ENCODE measurements at places on chromosomes 1 and 21. TPM values are rescaled to one million over a fixed set of nuclear protein-coding genes. Genes with fewer than 3 reads are reported as not detected.

CZIB gene
- 28.9 TPM for total RNA-seq

ATP6V1G3 gene
- not detected for total RNA-seq

WNT3A gene
- total RNA-seq: not detected

NOS1AP gene
- 5.0 TPM for total RNA-seq

TEX38 gene
- total RNA-seq: not detected

PM20D1 gene
- not detected for total RNA-seq

RORC gene
- total RNA-seq: not detected

FCRL6 gene
- not detected for total RNA-seq

ARTN gene
- total RNA-seq: not detected

ADAMTS5 gene
- total RNA-seq: 27.5 TPM

EPB41 gene
- total RNA-seq: 47.6 TPM

CFAP45 gene
- not detected for total RNA-seq

PEX14 gene
- total RNA-seq: 10.6 TPM

- DNase-seq: no peak
Observed at GRCh38 chr1:3198371-3199271, 129.6 kb downstream of the PRDM16 start.

DNA sequence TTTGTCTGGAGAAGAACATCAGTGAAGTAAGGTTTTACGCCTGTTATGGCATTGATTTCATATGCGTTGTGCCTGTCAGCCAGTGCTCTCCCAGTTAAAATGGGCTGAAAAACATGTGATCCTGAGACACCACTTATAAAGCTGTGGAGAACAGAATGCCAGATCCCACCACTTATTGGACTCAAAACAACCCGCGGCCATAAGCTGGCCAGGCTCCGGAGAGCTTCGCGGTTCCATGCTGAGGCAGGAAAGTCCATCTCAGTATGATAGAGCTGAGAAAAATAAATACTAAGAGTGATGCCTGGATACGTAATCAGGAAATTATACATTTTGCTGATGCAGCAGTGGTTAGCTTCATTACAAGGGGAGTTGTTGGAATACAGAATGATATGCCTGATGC is 5.1 kb downstream of the APOBEC4 start:
- no peak for DNase-seq

- no peak for DNase-seq
Observed at GRCh38 chr1:230056098-230056497, 10.9 kb upstream of the GALNT2 start.

- no peak for DNase-seq
Observed at GRCh38 chr1:186494832-186495271, 33.9 kb upstream of the PDC start.

DNA sequence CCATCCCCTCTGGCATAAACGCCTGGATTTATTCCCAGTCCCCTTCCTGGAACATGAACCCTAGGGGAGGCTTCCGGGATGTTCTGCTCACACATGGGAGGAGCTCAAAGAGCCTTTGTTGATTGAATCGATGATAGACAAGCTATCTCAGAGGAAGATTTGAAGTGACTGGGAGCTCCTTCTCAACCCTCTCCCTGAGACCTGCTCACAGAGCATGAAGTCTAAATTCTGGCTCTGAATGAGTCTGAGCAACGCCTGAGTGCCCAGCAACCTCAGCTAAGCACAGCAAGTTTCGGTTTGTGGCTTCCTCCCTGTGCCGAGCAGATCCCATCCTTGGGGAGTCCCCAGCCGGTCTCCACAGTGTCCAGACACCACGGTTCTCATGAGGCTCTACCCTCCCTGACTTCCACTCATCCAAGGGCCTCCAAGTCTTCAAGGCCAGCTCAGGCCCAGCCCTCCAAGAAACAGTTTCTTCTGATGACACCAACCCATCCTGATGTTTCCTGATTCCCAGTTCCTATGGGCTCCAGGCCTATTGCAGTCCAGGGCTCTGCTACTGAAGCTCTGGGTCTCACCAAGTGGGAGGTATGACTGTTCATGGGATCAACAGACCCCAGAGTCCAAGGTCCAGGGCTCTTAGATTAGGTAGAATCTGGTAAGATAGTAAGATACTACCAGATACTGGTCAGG is 190.8 kb downstream of the DYRK1A start:
- DNase-seq: no peak

- no peak for DNase-seq
Observed at GRCh38 chr1:206686478-206687249, 2.0 kb downstream of the MAPKAPK2 start.

DNA sequence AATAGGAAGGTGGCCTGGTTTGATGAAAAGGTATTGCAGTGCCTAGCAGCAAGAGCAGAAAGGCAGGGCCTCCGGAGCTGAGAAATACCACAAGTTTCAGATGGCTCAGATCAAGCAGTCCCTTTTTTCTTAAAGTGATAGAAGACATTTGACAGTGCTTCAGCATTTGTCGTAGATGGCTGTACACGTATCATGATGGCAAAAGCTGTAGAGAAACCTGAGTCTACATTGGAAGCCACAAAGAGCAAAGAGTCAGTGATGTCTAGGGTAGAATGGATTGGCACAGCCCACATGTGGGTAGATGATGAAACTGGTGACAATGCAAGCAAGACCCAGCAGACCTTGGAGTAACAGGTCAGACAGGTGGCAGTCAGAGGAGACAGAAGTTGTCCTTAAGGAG is 101.3 kb upstream of the ARTN start:
- no peak for DNase-seq

DNA sequence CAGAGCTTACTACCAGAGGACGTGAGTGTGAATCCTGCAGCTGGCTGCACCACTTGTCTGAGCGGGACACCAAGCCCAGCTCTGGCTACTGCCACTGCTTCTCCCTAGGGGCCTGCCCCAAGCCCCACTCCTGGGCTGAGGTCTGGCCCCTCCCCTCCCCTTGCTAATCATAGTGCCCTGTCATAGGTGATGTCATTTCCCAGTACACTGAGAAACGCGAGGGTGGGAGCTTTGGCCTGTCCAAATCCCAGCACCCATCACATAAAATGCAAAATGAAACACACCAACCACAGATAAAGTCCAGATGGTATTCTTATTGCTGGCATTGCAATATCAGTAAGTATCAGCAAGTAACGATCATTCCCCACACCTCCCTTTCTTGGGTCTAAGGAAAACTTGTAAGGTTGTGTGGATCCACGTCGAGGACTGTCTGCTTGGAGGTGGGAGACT is 77.7 kb downstream of the TOMM20 start:
- DNase-seq: peak; percentile 85

GRCh38 chr21:41900401-41900800 is 21.3 kb upstream of the PRDM15 start:
- DNase-seq: no peak

GRCh38 chr1:175563236-175563895 is 180.0 kb downstream of the TNR start:
- DNase-seq: no peak

DNA sequence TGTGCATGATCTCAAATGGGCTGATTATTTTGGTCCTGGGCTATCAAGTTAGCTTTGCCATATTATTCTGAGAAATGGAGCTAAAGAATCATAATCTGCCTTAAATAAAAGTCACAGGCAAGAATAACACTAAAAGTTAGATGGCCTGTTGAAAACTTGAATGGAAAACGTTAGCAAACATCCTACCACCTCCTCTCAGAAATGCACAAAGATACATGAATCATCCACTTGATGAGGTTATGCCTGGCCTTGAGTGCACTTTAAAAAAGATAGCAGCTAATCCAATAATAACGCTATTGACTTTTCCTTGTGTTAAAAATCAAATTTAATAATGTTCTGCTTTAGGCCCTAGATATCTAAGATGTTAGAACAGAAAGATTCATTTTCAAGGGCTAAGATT is 108.0 kb downstream of the KCNJ6 start:
- no peak for DNase-seq

GRCh38 chr1:167936930-167937708 is at the start of gene MPC2:
TSS of gene MPC2 (minus strand) at chr1:167937072. CDS start at chr1:167935841, 1,231 bp downstream.
- DNase-seq: peak; percentile 20

DNA sequence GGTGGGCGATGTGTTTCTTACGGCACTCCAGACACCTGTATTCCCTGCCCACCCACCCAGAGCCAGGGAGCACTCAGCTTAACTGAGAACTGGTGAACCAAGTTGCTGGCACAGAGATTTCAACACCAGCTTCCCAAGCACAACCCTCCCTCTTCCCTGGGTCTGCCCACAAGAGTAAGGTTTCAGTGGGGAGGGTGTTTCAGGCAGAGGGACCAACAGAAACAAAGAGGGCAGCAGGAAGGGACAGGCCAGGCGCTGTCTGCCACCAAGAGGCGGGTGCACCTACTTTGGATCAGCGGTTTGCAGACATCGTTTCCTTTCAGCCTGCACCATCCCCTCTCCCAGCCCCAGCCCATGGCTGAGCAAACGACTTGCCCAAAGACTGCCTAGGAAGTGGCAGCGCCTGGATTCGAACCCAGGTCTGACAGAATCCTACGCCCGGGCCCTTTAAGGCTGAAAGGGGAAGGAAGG is 21.9 kb upstream of the ALDH4A1 start:
- DNase-seq: no peak

GRCh38 chr21:19123525-19123924 is 719.9 kb upstream of the TMPRSS15 start:
- DNase-seq: no peak

DNA sequence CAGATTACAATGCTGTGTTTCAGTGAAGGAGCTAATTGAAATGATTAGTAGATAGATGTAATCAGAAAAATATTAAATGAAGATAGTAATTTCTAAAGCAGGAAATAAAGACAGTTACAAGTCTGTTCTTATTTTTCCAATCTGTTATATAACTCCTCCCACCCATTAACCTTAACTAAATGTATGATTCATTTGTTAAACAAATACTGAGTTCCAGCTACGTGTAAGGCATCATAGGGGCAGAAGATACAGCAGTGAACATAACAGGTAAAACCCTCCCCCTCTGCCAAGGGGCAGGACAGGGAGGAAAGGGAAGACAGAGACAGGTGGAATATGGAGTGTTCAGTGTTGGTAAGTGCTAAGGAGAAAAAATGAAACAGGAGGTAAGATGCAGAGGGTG is at the start of gene FAM177B:
TSS of gene FAM177B (plus strand) at position 231 of the 400 bp plus-strand sequence. CDS start 9,344 bp downstream, outside the sequence.
- DNase-seq: no peak

DNA sequence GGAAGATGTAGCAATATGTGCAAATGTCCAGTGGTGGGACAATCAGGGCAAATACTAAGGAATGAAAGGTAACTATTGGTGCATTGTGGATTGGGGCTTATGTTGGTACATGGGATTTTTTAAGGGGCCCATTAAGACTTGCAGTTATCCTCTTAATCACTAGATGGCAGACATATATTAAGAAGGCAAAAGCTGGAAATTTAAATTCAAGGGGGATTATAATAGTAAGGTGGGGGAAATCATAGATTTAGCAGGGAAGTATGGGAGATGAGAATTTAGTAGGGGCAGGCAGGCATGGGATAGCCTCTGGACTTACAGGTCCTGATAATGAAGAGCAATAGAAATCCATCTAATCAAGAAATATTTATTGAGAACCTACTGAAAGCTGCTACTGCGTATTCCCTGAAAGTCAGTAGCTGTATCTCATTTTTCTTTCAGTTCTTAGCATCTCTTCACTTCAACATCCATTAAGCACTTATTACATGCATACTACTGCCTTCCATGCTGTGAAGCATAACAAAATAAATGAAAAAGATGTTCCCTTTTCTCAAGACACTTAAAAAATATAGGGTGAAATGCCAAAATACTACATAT is 251.8 kb downstream of the CRB1 start:
- DNase-seq: no peak

- no peak for DNase-seq
Observed at GRCh38 chr1:36182734-36183133, 26.8 kb downstream of the MAP7D1 start.

DNA sequence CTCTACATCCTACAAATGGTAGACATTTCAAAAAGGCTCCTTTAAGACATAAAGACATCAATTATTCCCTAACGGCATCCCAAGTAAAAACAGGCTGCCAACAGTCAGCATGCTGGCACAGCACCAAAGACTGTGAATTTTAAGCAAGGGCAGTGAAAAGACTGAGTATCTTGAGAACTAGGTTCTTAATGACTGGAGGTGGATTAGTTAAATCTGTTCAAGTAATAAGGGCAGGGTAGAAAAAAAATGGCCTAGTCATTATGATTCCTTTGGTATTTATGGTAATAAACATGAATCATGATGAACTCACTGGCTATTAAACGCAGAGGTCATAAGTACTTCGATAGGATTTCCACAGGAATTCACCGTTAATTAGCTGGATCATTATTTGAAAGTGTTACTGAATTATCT is 75.2 kb downstream of the KIFAP3 start:
- DNase-seq: no peak

DNA sequence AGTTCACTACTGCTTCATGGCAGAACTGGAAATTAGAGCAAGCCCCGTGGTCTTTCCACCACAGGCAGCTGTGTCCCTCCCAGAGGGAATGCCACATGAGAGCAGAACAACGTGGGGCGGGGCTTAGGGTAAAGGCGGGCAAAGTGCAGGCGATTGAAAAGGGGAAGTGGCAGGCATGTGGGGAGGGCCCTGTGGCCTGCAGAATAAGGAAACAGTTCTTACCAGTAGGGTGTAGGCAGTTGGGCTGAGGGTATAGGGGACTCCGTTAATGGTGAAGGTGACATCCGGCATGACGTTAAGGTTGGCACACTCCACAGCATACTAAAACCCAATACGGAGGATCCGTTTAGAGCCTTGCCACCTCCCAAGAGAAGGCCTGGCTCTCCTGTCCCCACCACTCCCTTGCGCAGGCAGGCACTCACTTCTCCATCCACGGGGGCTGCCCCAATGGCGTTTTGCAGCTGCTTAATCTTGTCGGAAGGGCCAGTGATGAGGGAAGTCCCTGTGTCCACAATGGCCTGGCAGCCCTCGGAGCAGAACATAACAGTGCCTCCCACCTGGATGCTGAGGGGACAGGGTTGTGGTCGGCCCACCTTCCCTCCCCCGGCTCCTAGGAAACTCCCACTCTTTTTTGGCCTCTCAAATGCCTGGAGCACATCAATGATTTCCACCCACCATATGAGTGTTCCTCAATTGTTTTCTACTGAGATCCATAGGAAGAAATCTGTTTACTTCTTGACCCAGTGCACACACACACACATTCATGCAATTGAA is 9.1 kb upstream of the RAB7B start:
- peak; percentile 83 for DNase-seq

DNA sequence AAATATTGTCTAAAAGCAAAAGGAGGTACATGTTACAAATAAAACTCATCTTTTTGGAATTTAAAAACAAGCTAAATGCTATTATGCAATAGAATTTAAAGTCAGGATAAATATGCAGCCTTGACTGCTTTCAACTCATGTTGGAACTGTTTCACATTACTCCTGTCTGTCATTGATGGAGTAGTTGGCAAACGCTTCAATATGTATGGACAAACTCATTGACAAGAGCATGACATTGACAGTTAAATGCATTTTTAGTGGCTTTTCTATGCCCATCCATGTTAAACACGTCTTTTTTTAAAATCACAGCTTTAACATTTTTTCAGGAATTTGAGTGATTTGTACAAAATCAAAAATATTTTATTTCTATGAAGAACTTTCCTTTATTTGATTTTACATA is 1560.5 kb downstream of the KCNT2 start:
- no peak for DNase-seq

DNA sequence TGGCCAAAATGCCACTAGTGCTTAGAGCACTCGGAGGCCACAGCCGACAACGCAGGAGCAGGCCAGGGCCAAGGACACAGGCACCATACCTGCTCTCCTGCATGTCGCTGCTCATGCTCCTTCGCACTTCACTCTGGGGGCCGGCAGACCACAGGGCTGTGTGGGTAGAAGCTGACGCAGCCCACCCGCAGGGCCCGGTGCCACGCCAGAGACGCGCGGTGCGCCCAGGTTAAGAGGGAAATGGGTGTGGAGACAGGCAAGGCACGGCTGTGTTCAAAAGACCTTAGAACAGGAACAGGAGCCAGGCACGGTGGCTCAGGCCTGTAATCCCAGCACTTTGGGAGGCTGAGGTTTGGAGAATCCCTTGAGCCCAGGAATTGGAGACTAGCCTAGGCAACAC is 13.6 kb upstream of the PRDM15 start:
- no peak for DNase-seq

- no peak for DNase-seq
Observed at GRCh38 chr1:171919891-171920887, 78.9 kb downstream of the DNM3 start.

Measured in ascending aorta (tissue), 2 donors.